ENCODE measurements at places on chromosomes 2 and 18.

GRCh38 chr2:81598453-81598852, 1293.9 kb upstream of the LRRTM1 start:
- no peak for DNase-seq

DNA sequence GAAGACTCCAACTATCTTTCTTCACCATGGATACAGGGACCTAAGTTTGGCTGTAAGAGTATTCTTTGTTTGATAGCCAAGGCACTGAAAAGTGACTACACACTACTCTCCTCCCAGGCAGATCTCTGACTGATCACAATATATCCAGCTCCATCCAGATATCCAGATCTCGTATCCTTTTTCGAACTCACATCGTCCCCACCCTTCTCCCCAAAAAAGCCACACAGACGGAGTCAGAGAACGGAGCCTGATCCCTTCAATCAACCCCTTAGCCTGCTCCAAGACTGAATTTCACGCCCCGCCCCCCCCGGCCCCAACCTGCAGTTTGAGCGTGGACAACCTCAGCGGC, 533 bp downstream of the DHX57 start:
- DNase-seq: no peak

GRCh38 chr18:14930076-14930475, 182.1 kb downstream of the ANKRD30B start:
- no peak for DNase-seq

GRCh38 chr2:207239754-207240494, 74.2 kb upstream of the KLF7 start:
- DNase-seq: no peak

GRCh38 chr2:43715300-43716098, 39.3 kb upstream of the C1GALT1C1L start:
- DNase-seq: no peak

- no peak for DNase-seq
These were observed 154.5 kb upstream of the PID1 start for GRCh38 chr2:229425598-229425997.

DNA sequence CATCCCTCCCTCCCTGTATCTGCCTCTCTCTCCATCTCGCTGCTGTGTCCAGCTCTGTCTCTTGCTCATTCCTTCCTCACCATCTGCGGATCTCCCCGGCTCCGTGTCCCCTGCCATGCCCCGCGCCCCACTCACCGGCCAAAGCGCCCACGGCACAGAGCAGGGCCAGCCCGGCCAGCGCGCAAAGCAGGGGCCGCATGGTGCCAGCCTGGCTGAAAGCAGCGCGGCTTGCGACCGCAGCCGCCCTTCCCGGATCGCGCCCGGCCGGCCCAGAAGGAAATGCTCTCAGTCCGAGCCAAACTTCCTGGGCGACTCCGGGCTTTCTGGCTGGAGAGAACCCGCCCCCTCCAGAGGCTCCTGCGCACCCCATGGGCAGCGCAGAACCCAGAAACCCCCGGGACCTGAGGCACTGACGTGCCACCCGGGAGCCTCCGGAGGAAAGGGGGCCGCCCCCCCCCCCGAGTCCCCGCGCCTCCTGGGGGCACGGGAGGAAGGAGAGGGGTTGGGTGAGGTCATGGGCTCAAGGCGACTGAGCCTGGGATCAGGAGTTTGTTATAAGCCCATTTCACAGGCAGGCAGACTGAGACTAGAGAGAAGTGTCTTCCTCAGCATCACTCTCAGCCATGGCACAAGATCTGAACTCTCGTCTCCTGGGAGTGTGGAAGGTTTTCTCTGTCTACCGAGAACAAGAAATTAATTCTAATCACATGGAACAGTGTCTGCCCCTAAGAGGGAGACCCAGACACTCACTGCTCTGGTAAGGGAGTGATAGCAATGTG, 45.2 kb upstream of the RAB6C start:
- no peak for DNase-seq

- no peak for DNase-seq
These were observed 24.1 kb upstream of the ZCCHC2 start for GRCh38 chr18:62498616-62499262.

- no peak for DNase-seq
These were observed 601.8 kb upstream of the CDH2 start for GRCh38 chr18:28778706-28779105.

DNA sequence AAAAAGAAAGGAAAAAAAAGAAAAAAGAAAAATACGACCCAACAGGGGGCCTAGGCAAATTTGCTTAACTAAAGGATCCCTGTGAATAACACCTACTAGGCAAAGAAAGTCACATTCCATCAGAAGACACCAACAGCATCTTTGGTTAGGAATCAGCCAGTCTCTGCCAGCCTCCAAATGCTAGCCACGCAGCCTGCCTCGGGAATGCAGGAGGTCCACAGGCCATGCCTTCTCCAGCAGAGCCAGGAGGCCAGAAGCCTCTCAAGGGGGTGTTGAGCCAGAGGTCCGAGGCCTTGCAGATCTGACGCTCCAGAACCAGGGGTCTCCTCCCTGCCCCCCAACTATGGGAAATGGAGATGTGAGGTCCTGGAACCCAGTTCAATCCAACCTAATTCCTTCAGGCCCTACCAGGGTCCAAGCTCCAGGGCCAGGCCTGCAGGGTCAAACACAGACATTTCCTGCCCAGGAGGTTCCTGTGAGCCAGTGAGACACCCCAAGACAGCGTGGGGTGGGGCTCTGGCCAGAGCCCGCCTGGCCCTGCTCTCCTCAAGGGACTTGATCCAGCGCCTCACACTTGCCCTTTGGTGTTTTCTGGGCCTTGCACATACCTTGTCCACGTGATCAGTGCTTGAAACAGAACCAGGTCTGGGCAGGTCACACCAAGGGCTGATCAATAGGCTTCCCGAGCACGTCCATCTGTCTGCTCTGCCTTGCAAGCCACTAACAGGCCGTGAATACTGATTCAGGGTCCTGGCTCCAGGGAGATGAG, 289.6 kb upstream of the ID2 start:
- DNase-seq: no peak

DNA sequence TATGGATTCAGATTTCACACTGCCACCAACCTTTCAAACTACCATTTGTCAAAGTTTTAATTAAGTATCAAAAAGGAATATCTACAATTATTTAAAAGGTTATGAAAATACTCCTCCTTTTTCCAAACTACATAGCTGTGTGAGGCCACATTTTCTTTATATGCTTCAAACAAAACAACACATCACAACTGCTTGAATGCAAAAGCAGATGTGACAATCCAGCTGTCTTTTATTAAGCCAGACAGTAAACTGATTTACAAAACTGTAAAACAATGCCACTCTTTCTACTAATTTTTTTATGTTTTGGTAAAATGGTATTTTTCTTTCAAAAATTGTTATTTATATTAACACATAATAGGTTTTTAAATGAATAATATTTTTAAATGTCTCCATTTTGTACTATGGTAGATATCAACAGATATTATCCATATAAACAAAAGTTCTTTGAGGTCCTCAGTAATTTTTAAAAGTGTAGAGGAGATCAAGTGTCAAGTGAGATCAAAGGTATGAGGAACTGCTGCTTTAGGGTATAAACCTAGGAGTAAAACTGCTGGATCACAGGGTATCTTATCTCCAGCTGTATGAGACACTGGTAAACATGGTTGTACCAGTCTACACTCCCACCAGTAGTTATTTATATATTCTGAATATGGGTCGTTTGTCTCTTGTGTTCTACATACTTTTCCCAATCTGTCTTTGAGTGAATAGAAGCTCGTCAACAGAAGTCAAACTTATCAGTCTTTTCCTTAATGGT, 68.8 kb upstream of the SERTAD2 start:
- DNase-seq: no peak

GRCh38 chr2:18831916-18832510, 242.6 kb upstream of the NT5C1B start:
- no peak for DNase-seq

DNA sequence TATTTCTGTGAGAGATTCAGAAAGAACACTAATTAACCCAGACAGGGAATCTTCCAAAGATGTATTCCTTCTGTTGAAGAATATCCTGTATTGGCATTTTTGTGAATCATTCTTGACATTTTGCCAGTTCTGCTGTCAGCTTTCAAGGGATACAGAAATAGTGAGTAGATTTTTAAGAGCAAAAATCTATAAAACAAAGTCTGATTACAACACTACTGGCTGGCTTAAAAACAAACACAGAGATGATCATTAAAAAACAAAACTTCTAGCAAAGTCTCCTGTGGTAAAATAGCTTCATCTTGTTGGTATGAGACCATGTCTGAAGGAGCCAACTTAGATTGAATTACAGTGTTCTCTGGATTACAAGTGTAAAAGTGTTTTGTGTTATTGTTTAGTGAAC, 866.3 kb upstream of the KLHL29 start:
- DNase-seq: no peak

DNA sequence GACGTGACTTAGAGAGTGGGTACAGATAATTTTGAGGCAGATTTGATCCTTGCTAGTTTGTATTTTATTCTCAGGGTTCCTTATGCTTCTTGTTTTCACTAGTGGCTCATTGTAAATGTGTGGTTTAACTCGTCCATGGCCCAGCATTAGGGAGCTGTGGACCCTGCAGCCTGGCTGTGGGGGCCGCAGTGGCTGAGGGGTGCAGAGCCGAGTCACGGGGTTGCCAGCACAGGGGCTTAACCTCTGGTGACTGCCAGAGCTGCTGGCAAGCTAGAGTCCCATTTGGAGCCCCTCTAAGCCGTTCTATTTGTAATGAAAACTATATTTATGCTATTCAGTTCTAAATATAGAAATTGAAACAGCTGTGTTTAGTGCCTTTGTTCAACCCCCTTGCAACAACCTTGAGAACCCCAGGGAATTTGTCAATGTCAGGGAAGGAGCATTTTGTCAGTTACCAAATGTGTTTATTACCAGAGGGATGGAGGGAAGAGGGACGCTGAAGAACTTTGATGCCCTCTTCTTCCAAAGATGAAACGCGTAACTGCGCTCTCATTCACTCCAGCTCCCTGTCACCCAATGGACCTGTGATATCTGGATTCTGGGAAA, 269.9 kb downstream of the MYT1L start:
- no peak for DNase-seq

All from stimulated activated CD4-positive, alpha-beta T cell treated with anti-CD3 and anti-CD28 coated beads, TNF-alpha, amount 100 ng/mL, for 24 hours (primary cell).